Karpas-422 (cell line): ENCODE measurements at places on chromosomes 13 and 19.

GRCh38 chr19:10587022-10587838, at the start of gene AP1M2:
Gene AP1M2, minus strand, starts transcription at chr19:10587312. Its CDS starts 81 bp downstream, at chr19:10587231.
- no peak for DNase-seq

GRCh38 chr19:28868836-28869235, 344.1 kb downstream of the UQCRFS1 start:
- no peak for DNase-seq

DNA sequence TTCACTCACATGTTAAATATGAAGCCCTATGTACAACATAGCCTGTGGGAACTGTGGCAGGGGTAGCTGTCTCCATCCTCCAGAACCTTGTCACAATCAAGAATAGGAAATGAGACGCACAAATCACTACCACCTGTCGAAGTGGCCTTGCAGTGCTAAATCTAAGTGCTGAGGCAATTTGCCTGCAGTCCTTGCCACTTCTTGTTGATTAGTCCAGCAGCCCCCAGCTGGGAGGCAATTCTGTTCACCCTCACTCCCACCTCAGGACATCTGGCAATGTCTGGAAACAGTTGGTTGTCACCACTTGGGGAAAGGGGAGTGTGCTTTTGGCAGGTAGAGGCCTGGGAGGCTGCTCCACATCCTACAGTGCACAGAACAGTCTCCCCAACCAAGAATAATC, 10.7 kb downstream of the RFX2 start:
- DNase-seq, result no peak

GRCh38 chr13:25489238-25489637, 117.5 kb downstream of the ATP8A2 start:
- DNase-seq, result no peak

DNA sequence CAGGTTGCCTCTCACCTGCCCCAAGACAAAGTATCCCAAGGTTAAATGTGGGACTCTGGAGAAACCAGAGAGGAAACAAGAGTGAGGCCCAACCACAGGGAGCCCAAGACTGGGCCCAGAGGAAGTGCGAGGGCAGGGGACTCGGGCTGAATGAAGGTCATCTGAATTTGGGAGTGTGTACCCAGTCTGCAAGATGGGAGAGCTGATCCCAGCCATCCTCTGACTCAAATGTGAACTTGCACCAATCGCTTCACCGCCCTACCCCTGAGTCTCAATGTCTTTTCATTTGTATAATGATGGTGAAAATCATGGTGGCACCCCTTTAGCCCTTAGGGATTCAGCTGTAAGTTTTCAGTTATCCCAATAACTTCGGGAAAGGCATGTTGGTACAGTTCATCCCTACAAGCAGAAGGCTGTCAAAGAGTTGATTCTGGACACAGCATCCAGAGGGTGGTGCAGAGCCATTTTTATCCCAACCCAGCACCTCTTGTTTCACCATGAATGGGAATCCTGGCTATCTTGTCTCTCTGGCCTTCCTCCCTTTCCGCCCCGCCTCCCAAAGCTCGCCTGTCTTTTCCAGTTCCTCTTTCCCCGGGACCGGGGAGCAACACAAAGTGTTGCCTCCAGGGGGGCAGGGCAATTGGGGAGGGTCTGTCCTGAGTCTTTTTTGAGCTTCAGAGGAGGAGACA, 123.4 kb downstream of the NUFIP1 start:
- DNase-seq, result no peak

- no peak for DNase-seq
Measured at GRCh38 chr13:98368019-98368418, 190.9 kb upstream of the RNF113B start.
